B cell (primary cell): ENCODE measurements at places on chromosomes 2 and 18.

- H3K27ac ChIP-seq: no peak overlapping the region
- H3K4me3 ChIP-seq: no peak overlapping the region
- H3K4me1 ChIP-seq: no peaks in the 10 kb centered on the region
- H3K27me3 ChIP-seq: no peaks in the 10 kb centered on the region
- no peak for DNase-seq
Observed at GRCh38 chr2:33666879-33667278, 67.8 kb upstream of the FAM98A start.

DNA sequence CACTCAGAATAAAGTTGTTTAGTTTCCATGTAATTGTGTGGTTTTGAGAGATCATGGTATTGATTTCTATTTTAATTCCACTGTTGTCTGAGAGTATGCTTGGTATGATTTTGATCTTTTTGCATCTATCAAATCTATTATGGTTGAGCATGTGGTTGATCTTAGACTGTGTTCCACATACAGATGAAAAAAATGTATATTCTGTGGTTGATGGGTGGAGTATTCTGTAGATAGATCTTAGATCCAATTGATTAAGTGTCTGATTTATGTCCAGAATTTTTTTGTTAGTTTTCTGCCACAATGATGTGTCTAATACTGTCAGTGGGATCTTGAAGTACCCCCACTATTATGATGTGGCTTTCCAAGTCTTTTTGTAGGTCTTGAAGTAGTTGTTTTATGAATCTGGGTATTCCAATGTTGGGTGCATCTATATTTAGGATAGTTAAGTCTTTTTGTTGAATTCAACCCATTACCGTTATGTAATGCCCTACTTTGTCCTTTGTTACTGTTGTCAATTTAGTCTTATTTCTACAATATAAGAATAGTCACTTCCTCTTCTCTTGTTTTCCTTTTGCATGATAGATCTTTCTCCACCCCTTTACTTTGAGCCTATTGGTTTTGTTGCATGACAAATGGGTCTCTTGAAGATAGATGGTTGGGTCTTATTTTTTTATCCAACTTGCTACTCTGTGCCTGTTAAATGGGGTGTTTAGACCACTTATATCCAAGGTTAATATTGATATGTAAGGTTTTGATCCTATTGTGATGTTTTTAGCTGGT, 101.8 kb downstream of the TRABD2A start:
- no peak overlapping the region for H3K4me3 ChIP-seq
- no peaks in the 10 kb centered on the region for H3K27me3 ChIP-seq
- no peaks in the 10 kb centered on the region for H3K36me3 ChIP-seq

DNA sequence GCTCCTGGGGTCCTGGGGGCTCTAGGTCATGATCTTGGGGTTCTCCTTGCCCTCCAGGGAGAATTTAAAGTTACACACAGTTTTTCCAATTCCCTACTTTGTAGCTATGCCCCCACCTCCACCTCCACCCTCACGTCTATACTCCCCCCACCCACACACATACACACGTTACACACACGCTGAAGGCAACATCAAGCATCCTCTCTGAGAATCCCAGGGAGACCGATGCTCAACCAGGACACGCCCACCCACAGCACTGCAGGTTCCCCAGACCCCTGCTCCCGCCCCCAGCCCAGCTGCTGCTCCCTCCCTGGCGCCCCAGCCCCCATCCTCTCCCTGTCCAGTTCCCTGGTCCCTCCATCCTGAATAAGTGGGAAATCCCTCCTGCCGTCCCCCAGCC, 6.4 kb upstream of the TNS1 start:
- peaks cover 24% of the 10 kb centered on the region for H3K27me3 ChIP-seq
- no peak overlapping the region for H3K27ac ChIP-seq
- peaks cover 14% of the 10 kb centered on the region for H3K4me1 ChIP-seq
- no peak for DNase-seq

DNA sequence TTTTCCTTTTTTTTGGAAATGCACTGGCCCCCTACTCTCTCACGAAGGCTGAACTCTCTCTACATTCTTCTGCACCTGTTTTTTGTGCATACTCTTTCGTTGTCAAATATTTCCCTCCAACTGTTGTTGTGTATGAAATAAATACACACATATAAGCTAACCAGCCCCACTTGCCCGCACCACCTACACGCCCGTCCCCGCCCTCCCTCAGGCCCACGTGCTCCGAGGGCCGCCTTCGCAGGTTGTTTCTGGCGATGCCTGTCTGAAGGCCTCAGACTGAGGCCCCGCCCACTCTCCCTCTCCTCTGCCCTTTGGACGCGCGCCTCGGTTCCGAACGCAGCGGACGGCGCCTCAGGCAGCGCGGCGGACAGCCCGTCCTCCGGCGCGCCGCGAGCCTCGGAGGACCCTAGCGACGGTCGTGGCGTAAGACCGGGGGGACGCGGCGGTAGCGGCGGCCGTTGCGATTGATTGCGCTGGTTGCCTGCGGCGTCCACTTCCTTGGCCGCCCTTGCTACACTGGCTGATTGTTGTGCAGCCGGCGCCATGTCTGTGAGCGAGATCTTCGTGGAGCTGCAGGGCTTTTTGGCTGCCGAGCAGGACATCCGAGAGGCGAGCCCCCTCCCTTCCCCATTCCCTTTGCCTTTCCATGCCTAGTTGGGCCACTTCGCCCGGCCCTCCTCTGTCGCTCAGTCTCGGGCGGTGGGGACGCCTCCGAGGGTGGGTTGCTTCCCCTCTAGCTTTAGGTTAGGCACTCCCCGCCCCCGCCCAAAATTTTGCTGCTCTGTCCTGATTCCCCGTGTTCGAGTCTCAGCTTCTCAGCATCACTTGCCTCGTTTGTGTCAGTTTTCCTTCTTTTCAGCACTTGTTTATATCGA, at the start of gene TSN:
TSS of gene TSN (plus strand) at position 415 of the 875 bp plus-strand sequence. CDS start at position 544, 129 bp downstream.
- H3K4me3 ChIP-seq: peak within 1 kb of the TSS; percentile 99
- peak; percentile 99 for DNase-seq
- H3K27ac ChIP-seq: peak within 1 kb of the TSS; percentile 49

GRCh38 chr2:168903888-168904287, 2.8 kb downstream of the G6PC2 start:
- no peak overlapping the region for H3K4me3 ChIP-seq
- DNase-seq: no peak
- no peaks in the 10 kb centered on the region for H3K36me3 ChIP-seq
- H3K4me1 ChIP-seq: no peaks in the 10 kb centered on the region
- H3K27ac ChIP-seq: no peak overlapping the region

DNA sequence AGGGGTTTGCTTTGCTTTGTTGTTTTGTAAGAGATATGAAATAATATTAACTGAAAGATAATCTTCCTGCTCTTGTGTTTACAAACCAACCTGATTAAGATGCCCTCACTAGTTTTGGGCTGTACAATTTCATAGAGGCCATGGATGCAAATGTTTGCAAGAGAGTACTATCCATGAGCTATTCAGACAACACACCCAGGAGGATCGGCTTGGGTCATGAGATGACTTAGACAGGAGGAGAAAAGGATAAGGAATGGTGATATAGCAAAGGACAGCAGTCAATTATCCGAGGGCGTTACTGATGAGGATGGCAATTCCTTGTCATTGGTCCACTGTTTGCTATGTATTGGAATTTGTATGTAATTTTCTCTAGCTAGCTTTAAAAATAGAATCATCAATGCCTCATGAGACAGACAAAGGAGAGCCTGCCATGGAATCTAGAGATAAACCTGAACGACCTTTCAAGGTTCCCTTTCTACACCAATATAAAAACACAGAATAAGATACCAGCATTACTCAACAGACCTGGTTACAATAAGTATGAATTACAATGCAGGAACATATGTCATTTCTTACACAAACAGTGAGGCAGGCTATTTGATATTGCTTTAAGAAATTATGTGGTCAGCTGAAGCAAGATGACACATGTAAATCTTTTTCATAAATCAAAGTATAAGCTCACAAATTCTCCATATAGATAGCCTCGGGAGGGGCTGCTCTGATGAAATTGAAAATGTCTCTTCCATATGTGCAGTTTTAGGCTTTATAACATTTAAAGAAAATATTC, 54.4 kb upstream of the SOS1 start:
- DNase-seq: no peak
- H3K4me1 ChIP-seq: no peaks in the 10 kb centered on the region
- H3K4me3 ChIP-seq: no peak overlapping the region

- no peaks in the 10 kb centered on the region for H3K4me1 ChIP-seq
- H3K4me3 ChIP-seq: no peak overlapping the region
- no peaks in the 10 kb centered on the region for H3K27me3 ChIP-seq
- no peak for DNase-seq
Observed at GRCh38 chr2:82780050-82780449, 1679.0 kb downstream of the SUCLG1 start.

- no peaks in the 10 kb centered on the region for H3K27me3 ChIP-seq
- no peaks in the 10 kb centered on the region for H3K36me3 ChIP-seq
- peak overlapping the region; percentile 57 for H3K4me3 ChIP-seq
- H3K27ac ChIP-seq: peak overlapping the region; percentile 99
- DNase-seq: peak; percentile 97
Observed at GRCh38 chr2:237674731-237675276, 47.4 kb downstream of the LRRFIP1 start.
